ENCODE measurements at places on chromosomes 12 and 14. TPM values are rescaled to one million over a fixed set of nuclear protein-coding genes. Genes with fewer than 3 reads are reported as not detected.

- no peak for DNase-seq
Measured at GRCh38 chr14:91128699-91129098, 14.8 kb downstream of the DGLUCY start.

The KRT78 gene
- not detected for total RNA-seq

DNA sequence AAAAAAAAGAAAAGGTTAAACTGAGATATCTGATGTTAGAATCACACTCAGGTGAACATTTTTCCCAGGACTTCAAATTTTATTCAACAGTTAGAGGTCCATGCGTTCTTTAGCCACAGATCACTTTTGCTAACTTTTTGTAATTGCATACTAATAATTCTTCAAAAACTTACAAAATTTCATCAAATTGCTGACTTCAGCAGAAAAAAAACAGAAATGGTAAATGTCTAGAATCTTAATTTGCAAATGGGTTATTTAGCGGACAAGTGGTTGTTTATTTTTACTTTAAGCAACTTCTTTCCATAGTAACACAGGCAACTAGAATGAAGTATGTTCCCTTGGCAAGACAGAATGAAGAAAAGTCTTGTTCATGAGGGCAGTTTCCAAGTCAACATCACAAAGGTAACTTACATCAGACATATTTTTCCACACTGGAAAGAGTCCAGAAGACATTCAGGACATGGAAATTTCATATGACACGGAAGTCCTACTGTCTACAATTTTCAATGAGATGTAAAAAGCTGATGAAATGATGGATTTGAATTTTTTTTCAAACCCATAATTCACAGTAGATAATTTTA lies 62.5 kb upstream of the SOX5 start:
- no peak for DNase-seq

The RGS6 gene
- total RNA-seq: 14.9 TPM

DNA sequence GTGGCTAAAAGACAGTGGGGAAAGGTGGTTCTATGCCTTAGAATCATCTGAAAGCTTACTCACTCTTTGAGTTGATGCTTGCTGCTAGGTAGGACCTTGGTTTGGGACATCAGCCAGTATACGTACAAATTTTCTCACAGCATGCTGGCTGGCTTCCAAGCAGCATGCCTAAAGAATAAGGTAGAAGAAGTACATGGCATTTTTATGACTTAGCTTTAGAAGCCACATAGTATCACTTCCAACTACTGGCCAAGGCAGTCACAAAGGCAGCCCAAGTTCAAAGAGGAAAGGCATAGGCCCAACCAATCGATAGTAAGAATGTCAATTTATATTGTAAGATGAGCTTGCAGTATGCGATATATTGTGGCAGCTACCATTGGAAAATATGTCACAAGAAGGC lies 284.2 kb upstream of the CAND1 start:
- no peak for DNase-seq

- peak; percentile 57 for DNase-seq
Measured at GRCh38 chr12:12719496-12719895, 2.3 kb downstream of the CDKN1B start.

The PMCH gene
- total RNA-seq: not detected

DNA sequence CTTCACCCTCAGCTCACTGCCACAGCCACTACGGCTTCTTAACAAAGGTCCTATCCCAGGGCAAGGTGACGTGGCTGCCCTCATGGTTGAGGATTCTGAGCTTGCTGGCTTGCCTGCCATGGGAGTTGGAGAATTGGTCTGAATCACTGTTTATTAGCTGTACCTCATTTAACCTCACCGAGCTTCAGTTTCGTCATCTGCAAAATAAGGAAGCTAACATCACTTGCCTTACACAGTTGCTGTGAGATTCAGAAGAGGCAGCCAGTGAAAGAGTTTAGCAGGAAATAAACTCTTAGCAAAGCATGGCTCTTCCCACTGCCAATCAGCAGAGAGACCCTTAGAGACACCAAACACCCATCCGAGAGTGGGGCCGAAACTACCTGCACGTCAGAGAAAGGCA lies 90.1 kb upstream of the KCNA1 start:
- no peak for DNase-seq

- DNase-seq: no peak
Measured at GRCh38 chr12:107400686-107401447, 284.7 kb upstream of the PWP1 start.

The SYNDIG1L gene
- total RNA-seq: not detected

- no peak for DNase-seq
Measured at GRCh38 chr12:105453316-105453715, 122.8 kb downstream of the C12orf75 start.

DNA sequence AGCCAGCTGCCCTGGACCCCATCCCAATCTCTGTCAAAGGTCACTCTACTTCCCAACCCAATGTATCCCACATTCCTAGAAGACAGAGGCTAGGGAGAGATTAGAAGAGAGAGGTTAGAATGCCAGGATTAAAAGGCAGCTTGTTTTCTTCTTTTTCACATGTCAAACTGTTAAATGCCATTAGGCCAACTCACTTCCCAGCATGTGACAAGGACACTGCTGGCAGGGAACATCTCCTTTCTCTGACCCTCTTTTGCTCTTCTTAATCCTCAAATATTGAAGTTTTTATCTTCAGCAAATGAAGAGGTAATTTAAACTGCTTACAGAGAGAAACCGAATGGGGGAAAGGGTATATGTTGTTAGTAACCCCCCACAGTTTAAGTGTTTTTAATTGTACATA lies 89.1 kb downstream of the BBS10 start:
- no peak for DNase-seq

GRCh38 chr12:123634142-123634561 lies 523 bp downstream of the GTF2H3 start:
- DNase-seq: no peak

DNA sequence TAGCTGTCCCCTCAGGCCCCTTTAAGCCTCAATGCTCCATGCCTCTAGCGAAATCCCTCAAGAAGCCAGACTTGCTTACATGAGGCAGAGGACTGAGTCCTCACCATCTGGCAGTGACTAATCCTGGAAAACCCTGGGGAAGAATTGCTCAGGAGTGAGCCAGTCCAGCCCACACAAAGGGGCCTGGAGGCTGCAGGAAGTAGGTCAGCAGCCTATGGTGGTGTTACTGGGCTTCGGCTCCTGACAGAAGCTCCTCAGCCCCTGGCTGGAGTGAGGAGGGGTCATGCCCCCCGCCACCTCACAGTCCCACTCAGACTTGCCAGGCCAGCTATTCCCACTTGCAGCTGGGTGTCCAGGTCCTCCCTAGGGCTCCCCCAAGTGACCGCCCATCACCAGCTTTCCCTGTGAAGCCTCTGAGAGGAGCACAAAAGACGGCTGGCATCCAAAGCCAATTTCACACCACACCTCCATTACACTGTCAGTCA lies 250.5 kb downstream of the DPF3 start:
- no peak for DNase-seq

The FOXA1 gene
- 0.61 TPM for total RNA-seq

The SPRYD3 gene
- total RNA-seq: 27.7 TPM

- DNase-seq: no peak
Measured at GRCh38 chr12:47393403-47393790, 312.4 kb downstream of the RPAP3 start.

DNA sequence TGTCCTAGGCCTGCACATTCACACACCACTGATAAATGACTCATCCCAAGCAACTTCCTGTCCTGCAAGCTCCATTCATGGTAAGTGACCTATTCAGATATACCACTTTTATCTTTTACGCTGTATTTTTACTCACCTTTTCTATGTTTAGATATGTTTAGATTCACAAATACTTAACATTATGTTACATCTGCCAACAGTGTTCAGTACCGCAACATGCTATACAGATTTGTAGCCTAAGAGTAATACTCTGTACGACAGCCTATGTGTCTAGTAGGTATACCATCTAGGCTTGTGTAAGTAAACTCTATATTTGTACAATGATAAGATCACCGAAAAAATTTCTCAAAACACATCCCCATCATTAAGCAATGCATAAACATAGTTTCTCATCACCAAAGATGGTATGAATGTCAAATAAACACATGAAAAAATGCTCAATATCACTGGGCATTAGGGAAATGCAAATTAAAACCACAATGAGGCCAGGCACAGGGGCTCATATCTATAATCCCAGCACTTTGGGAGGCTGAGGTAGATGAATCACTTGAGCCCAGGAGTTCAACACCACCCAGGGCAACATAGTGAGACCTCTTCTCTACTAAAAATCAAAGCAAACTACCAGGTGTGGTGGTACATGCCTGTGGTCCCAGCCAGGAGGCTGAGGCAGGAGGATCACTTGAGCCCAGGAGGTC lies 20.7 kb downstream of the ATXN2 start:
- no peak for DNase-seq

The NANOG gene
- total RNA-seq: 0.51 TPM

The RPL10L gene
- total RNA-seq: not detected

DNA sequence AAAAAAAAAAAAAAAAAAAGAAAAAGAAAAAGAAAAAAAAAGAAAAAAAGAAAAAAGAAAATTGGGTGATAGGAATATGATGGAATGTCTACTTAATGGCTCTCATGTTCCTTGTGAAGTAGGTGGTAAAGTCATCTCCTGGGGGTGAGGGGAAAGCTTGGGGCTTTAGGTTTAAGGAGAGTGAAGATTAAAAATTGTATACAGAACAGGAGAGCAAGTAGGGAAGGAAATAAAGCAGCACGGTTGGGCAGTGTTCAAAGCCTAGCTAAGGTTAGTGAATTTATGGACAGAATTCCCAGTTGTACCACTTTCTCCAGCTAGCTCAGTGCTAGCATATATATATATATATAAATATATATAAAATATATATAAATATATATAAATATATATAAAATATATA lies 40.0 kb upstream of the SLC2A13 start:
- DNase-seq: no peak

The ALDH1L2 gene
- 13.2 TPM for total RNA-seq

The CDH24 gene
- total RNA-seq: 0.90 TPM

The DDIT3 gene
- total RNA-seq: 8.2 TPM

GRCh38 chr14:94569381-94570001 lies 8.2 kb downstream of the SERPINA4 start:
- no peak for DNase-seq

The BATF gene
- 107 TPM for total RNA-seq

DNA sequence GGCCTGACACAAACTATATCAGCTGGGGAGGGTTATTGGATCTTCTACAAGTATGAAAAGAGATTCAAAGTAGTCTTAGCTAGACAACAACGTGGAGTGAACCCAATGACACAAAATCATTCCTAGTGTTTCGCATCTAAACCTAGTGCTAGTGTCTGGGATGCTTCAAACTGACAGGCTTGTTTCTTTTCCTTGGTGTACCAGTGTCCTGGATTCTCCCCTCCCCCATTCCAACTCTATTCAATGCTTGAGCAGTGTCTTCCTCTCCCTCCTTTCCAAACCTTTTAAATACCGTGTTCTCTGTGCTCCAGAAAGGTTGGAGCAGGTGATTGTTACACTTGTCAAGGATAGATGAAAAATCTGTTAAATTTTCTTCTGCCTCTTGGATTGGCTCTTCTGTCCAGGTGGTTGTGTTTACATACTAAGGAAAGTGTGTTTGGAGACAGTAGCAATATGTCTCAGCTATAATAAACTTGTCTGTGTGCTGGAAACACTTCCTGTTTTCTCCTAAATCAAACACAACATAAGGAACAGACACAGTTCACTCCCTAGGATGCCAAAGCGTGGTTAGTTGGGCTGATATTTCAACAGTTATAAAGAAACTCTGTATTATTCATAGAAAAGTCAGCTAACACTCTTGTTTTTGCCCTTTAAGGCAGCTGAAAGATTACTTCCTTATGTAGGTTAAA lies 14.4 kb upstream of the GUCY2C start:
- DNase-seq: no peak

GRCh38 chr12:193261-193660 lies 20.7 kb downstream of the SLC6A12 start:
- DNase-seq: no peak

GRCh38 chr12:64531665-64532334 lies 78.5 kb upstream of the RASSF3 start:
- no peak for DNase-seq

GRCh38 chr12:78204926-78205325 lies 374.2 kb downstream of the NAV3 start:
- no peak for DNase-seq

GRCh38 chr14:75849300-75849895 lies 132.4 kb downstream of the TGFB3 start:
- DNase-seq: no peak

The LALBA gene
- not detected for total RNA-seq

- no peak for DNase-seq
Measured at GRCh38 chr14:46782281-46782680, 130.7 kb upstream of the RPL10L start.

DNA sequence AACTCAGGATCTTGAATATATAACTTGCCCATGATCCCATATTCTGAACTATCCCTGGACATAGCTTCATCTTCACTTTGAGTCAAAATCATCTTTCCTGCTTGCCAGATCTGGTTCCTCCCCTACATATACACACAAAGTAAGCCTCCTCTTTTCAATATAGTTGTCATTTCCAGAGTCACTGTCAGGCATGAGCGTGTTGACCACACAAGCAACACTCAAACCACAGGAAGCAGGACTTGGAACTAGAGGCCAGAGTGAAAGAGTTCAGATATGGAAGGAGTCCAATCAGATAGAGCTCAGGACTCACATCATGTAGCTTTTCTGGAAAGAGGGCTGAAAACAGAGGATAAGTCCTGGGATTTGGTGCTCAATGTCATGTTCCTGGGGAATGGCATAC lies 1140.6 kb downstream of the BCL11B start:
- no peak for DNase-seq

The SMIM41 gene
- not detected for total RNA-seq

DNA sequence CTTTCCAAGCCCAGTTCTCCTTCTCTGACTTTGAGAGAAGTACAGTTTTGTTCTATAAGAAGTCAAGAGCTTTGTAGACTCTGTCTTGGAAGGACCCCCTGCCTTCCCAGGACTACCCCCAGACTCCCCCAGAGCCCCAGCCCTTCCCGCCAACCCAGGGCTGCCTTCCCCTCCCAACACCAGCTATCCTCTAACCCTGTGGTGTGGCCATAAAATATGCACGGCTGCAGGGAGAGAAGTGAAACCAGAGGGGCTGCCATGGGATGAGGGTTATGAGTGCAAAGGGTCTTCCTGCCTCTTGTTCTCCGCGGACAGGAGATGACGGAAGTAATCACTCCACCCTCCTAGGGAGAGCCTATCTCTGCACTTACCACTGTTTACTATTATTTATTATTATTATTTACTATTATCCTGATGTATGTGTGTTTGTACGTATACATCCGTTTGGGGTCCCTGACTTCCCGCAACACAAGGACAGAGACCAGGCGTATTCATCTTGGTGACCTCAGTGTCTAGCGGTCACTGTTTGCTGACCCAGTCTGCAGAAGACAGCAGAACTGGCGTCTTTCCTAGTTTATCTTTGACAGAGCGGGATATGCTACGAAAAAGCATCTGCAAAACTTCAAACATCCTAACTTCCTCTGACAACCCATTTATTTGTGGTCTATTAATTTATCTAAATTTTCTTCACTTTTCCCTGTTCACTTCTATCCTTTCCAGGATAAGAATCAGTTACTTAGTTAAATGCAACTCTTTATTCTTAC lies 3.5 kb upstream of the SCNN1A start:
- DNase-seq: no peak

DNA sequence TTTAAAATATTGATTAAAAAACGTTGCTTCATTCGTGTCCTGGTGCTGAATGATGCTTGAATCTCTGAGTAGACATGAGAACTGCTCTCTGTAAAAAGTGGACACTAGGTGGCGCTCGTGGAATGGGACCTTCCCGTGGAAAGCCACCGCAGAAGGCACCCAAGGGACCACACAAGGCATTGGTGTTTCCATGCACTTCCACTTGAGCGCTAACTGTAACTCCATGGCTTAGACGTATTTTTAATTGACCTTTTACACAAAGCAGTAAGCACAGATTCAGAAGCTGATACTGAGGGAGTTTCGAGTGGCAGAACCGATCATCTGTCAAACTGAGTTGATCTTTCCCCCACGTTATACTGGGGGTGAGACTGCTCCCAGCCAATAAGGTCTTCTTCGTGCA lies 135.3 kb downstream of the PRKCH start:
- DNase-seq: no peak

The PLBD1 gene
- total RNA-seq: 0.35 TPM
